ENCODE measurements at places on chromosomes 2 and 18.
A peak's percentile ranks its signal among the peaks of the same experiment; 100 is the strongest.

DNA sequence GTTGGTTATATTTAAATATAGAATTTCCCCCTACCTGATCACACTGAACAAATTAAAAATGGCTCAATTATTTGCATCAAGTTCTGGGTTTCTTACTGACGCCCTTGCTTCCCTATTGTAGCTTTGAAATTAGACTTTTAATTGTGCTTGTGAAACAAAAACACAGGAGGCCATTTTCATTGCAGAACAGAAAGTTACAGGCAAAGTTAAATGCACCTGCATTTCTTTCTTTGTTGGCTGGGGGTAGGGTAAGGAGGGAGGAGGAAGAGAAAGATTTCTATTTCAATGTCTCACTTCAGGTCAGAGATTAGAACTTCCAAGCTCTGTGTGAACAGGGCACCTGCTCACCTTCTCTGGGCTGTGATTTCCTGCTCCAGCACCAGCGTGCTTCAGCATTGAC is 199.6 kb downstream of the BCL11A start:
- DNase-seq: no peak

- no peak for DNase-seq
Measured at GRCh38 chr2:214843823-214844222, 34.3 kb upstream of the BARD1 start.

- peak; percentile 9 for DNase-seq
Measured at GRCh38 chr18:57748770-57749603, 54.1 kb downstream of the ATP8B1 start.

GRCh38 chr2:30260941-30261340 is 29.6 kb downstream of the LBH start:
- no peak for DNase-seq

DNA sequence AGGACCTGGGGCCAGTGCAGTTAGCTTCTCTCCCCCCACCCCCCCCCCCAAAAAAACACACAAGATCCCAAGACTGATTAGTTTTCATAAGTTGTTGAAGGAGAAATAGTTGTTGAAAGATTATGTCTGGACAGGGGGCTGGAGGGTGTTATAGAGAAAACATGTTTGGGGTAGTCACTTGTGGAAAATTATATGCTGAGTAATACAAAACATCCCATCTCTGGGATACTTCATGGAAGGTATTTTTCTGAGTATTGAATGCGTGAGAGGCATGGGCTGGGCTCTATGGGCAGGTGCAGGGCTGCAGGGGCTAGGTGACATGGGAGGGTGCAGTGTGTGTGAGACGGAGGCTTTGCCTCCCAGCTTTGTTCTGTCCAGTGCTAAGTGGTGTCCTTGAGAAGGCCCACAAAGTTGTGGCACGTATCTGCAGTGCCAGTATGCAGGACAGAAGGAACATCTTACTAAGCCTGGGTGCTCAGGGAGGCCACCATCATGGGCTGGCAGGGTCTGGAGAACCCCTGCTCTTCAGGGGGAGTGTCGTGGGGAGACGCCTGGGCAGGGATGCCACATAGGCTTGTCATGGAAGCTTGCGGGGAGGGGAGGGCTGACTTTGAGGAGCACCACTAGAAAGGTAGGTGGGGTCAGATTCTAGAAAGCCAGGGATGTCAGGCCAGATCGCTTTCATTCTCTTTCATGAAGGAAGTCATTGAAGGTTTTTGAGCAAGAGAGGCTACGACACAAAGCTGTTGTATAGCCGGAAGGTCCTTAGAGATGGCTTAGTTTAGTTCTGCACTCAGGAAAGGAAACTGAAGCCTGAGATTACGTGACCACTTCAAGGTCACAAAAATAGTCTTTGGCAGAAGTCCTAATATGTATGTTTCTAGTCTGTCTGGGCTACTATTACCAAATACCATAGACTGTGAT is 232.0 kb downstream of the LDLRAD4 start:
- DNase-seq: no peak

- no peak for DNase-seq
Measured at GRCh38 chr2:9364791-9365497, 58.4 kb downstream of the ITGB1BP1 start.

DNA sequence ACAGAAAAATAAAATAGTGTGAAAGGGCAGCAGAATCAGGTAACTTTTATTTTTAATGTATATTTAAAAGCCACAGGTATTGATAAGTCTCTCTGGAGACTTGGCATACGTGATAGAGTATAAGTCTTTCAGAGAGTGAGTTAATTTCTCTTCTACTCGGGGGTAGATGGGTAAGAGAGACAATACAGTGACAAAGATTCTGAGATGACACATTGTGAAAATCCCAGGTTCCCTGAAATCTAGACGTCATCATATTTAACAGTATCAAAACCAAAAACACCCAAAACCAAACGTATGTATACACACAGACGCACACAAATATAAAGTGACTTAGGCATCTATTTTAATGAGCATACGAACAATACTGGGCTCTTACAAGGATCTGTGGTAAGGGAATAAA is 33.3 kb downstream of the NIF3L1 start:
- DNase-seq: no peak

- no peak for DNase-seq
Measured at GRCh38 chr2:160596441-160596840, 102.8 kb upstream of the RBMS1 start.

DNA sequence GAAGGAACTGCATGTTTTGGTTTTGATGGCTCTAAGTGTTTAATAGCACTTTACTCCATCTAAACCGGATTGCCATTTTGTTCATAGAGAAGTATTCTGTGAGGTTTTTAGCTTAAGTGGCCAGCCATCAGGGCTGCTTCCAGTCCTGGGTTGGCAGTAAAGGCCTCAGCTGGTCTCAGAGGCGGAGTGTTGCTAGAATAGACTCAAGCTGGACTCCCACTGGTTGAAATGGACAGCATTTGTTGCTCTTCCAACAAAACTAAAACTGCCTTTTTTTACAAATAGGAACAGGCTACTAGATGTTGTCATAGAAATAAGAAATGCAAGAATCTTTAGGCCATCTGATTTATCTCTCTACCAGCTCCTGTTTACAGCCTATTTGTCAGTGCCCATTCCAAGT is 126.4 kb downstream of the MAIP1 start:
- DNase-seq: no peak

DNA sequence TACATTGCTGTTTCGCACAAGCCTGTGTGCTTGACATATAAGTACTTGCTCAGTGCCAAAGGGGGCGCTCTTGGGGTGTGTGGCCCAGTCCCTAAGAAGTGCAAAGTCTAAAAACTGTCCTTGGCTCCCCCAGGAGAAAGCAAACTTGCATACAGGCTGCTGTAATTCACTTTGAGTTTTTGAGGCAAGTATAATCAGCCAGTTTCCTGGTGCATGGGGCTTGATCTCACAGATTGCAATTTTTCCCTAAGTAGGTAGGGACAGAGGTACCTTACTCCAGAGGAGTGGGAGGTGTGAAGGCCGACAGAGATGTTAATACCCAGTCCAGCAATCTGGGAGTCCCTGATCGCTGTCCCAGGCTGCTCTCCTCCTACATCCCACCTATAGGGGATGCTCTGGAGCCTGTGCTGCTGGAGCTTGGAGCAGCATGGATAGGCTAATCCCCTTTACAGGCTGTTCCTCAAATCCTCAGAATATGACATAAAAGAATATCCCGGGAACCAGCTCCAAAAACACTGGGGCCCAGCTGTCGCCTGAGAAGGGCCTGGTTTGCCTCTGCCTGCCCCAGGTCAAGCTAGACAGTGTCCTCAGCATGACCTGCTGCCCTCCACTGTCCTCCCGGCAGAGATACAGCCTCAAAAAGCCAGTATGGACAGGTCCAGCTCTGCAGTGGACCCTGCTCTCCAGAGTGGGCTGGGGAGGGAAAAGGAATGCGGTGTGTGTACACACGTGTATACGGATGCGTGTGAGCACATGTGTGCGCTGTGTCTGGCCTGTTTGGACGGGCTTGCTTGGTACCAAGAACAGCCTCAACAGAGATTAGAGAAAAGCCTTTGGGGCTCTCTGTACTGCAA is 136.5 kb upstream of the HAAO start:
- DNase-seq: no peak

GRCh38 chr2:92074549-92074898 is 2796.7 kb upstream of the TEKT4 start:
- DNase-seq: no peak

DNA sequence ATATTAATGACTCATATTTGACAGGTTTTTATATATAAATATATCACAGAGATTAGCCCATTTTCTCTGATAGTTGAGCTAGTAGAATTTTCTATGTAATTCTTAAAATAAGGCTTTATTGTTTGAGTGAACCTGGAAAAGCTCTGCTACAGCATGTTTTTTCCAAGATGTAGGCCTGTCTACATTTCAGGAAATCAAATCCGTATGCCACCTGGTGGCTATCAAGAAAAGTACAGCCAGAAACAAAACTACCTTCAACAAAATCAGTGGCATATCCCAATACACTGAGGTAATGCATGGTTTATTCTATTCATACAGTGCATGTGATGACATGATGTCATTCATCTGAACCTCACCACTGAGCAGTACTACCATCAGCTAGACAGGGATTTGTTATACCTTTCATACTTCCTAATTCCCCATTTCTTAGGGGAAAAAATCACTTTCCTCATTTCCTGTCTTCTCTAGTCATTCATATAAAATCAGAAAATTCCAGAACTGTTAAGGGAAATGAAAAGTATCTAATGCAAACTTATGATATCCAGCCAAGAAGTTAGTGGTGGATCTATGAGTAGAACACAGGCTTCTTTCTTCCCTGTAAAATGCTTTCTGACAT is 310.4 kb upstream of the SYT4 start:
- DNase-seq: no peak

DNA sequence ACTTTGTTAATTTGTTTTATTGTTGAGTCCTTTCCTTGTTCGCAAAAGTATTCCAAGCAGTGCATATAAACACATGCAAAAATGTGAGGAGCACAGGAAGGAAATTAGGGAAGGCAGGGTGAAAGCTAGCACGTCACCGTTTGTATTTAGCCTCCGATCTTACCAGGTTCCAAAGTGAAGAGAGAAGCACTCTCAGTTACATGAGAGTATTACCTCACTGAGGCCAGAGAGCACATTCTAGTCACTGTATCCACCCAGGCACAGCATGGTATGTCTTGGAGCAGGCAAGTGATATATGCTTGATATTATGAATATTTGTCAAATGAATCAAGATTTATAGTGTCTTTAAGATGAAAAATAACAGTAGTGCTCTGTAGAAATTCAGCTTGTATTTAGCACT is 6.5 kb upstream of the TMEM182 start:
- no peak for DNase-seq

DNA sequence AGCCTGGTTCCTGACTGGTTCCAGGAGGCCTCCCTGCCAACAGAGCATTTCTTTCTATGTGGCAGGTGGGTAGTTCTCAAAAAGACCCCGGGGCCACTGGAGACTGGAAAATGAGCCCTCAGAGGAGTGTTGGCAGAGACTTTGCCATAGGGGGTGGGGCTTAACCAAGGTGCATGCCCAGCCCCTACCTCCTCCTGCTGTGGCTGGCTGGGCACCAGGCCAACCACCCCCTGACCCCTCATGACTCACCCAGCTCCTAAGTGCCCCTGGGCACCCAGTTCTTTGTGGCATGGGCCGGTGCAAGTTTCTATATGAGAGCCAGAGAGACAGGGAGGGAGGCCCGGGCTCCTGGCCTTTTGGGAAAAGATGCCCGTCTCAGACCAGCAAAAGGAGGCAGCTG is 98.2 kb upstream of the SMAD2 start:
- DNase-seq: no peak

DNA sequence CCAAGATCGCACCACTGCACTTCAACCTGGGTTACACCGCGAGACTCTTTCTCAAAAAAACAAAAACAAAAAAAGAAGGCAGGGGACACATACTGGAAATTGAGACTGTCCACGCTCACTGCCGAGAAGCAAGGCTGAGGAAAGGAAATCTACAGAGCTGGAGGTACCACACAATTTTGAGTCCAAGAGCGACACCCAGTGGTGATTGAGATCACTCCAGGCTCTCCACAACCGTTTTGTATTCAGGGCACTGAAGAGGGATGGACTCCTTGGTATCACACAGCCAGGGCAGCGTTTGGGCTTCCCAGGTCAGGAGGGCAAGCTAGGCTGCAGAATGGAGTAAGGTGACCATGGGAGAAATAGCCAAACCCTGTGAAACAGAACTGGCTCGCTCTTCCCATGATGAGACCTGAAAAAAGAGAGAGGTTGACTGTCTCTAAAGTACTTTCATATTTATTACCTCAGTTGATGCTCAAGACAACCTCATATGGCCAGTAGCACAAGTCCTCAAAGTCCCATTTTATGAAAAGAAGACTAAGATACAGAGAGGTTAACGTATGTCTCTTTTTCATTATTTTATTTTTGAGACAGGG is 74.5 kb upstream of the YPEL5 start:
- peak; percentile 23 for DNase-seq

Data from GM12892 (cell line).